Mesothelial cell of epicardium (in vitro differentiated cells): ENCODE measurements at places on chromosomes 12 and 14. TPM values are rescaled to one million over a fixed set of nuclear protein-coding genes. Genes with fewer than 3 reads are reported as not detected.

The KRT2 gene
- not detected in 3 replicates for total RNA-seq

The KCNC2 gene
- 0.97 to 1.6 TPM (median 1.4 TPM) in 3 replicates for total RNA-seq

The SUDS3 gene
- total RNA-seq: 42.2 to 44.6 TPM (median 43.3 TPM) in 3 replicates

The HHIPL1 gene
- total RNA-seq: 4.4 to 4.7 TPM (median 4.5 TPM) in 3 replicates

The ABCD2 gene
- total RNA-seq: 0.29 to 0.41 TPM (median 0.34 TPM) in 3 replicates

The A2M gene
- total RNA-seq: 3.8 to 4.8 TPM (median 4.3 TPM) in 3 replicates

- DNase-seq: no peak
Measured at GRCh38 chr12:47892819-47893218, 12.0 kb downstream of the VDR start.

GRCh38 chr14:41830714-41831406, 224.2 kb downstream of the LRFN5 start:
- DNase-seq: no peak

DNA sequence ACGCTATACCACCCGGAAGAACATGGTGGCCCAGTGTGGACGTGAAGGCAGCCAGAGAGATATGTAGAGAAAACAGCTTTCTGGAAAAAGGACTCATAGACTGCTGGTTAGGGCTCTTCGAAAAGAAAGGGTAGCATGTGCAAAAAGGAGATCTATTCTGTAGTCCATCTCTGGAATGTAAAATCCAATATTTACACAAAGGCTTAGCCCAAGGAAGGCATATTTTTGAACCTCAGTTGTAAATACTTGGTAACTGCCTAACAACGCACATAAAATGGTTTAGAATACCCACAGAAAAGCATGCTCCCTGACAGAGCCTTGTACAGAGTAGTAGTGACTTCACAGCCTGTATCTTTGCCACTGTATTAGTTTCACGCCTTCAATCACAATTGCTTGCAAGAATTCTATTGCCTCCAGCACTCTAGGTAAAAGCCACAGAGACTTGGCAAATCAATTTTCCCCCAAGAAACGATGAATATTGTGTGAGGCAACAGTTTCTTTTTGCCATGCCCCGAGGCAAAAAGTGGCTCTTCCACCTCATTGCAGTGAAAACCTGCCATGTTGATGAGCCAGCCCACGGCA, 59.2 kb downstream of the TRIM9 start:
- no peak for DNase-seq

- no peak for DNase-seq
Measured at GRCh38 chr12:19120795-19121194, 8.7 kb upstream of the PLEKHA5 start.

GRCh38 chr14:77822741-77823140, 22.8 kb downstream of the ADCK1 start:
- no peak for DNase-seq

- no peak for DNase-seq
Measured at GRCh38 chr12:86634456-86635410, 378.5 kb upstream of the MGAT4C start.

DNA sequence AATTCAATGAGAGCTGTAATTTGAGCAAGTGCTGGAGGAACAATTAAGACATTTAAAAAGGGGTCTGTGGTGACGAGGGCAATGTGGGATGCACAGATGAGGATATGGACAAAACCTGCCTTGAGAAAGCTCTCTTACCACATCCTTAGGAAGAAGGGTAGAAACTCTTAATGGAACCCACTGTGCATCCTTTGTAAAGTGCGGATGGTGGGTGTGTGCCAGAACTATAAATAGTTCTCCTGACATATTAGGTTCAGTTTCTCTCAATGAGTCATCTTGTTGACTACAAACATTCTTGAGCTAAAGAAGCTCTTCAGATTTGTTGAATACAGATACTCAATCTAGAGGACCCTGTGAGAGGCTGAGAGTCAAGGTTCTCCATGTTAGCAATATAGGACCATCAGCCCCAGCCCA, 106.1 kb upstream of the ANO4 start:
- DNase-seq: no peak

DNA sequence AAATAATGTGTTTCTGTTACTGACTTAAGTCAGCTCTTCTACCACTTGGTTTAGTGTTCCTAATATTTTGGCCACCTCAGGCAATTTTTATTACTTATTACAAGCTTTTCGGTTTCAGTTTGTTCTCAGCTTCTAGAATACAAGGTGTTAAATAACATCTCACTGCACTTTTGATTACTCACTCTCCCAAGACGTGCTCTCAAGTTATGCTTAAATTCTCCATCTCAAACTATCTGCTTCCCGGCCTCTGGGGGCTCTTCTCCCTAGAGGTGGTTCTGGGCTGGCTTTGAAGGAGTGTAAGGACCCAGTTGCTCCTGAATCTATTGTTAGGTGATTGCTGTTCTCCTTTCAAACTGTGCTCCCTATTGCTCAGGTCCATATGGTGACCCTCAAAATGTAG, 193.9 kb upstream of the DDHD1 start:
- DNase-seq: no peak

- DNase-seq: no peak
Measured at GRCh38 chr12:3882896-3883564, 9.8 kb upstream of the PARP11 start.

DNA sequence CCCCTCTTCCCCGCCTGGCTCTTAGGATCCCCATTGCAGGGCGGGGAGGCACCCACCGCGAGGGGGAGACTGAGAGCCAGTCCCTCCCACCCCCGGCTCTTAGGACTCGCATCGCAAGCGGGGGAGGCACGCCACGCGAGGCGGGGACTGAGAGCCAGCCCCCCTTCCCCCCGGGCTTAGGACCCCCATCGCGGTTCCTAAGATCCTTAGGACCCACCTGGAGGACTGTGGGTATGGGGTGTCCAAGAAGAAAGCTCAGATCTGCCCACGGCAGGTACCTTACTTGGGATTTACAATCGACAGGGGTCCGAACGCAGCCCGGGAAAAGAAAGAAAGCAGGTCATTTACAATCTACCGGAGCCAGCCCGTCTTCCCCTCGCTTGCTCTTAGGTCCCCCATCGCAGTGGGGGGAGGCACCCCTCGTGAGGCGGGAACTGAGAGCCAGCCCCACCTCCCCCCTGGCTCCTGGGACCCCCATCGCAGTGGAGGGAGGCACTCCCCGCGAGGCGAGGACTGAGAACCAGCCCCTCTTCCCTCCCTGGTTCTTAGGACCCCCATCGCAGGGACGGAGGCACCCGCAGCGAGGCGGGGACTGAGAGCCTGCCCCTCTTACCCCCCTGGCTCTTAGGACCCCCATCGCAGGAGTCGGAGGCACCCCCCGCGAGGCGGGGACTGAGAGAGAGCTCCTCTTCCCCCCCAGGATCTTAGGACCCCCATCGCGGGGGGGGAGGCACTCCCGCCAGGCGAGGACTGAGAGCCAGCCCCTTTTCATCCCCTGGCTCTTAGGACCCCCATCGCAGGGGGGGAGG, 43.7 kb downstream of the DDX11 start:
- DNase-seq: peak; percentile 82

DNA sequence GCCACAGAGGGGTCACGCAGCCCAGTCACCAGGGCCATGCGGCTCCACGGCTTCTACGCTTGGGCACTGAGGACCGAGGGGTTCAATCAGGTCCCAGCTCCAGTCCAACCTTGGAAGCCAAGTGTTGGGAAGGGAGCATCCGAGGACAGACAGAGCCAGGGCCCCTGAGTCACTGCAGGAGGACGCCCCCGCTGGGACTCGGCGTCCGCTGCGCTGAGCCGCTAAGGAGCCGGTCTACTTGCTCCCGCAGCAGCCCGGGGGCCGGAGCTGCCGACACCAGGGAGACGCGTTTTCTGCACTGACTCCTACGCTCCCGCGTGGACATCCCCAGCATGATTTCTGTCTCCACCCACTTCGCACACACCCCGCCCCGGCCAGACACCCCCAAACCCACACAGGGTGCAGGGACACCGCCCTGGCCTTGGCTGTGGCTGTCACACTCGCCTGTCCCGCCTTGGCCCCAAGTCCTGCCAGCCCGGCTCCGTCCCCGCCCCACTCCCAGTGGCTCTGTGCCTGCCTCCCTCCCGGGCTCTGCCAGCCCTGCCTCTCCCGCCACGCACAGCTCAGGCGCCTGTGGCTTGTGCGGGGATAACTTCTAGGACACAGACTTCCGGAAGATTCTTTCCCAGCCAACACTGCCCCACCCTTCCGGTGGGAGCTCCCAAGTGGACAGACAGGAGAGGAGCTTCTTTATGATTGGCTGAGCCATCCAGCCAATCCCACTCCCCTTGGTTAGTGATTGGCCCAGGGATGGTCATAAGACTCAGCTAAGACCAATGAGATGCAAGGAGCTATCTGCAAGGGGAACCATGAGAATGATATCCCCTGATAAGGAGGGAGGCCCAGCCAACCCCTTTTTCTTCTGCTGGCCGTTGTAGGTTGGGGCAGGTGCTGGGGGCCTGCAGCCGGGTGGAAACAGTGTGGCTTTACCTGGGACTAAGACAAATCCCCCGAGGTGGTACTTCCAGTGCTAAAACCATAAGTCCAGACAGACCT, 118.9 kb upstream of the SFSWAP start:
- no peak for DNase-seq

GRCh38 chr12:27552886-27553560, 29.0 kb downstream of the PPFIBP1 start:
- DNase-seq: no peak

DNA sequence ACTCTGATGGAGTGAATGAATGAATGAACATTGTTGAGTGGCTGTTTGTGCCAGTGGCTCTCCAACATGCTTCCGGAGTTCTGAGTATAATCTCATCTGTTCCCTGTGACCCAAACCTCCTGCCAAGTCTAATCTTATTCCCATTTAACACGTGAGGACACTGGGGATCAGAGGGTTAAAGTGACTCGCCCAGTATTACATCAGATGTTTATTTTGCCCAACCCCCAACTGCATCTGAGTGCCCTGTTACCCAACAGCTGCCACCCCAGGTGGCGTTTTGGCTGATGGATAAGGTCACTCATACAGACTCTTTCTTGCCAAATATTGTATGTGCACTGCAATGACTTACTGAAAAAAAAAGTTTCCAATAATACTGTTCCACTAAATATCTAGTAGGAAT, 210.9 kb downstream of the EXOC5 start:
- DNase-seq: no peak

DNA sequence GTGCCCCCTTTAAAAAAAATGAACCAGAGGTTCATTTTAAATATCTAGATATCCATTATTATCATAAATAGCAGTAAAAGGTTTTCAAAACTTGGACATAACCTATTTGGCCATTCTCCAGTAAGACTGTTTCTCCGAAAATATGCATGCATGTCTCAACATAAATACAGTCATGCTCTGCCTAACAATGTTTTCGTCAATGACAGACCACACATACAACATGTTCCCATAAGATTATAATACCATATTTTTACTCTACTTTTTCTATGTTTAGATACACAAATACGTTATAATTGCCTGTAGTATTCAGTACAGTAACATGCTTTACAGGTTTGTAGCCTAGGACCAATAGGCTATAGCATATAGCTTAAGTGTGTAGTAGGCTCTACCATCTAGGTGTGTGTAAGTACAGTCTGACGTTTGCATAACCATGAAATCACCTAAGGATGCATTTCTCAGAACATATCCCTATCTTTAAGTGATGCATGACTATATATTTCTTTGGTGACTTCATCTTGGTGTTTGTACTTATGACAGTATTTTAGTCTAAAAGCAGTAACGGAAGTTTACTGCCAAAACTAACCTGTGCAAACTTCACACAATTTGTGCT, 3.2 kb downstream of the TMEM19 start:
- DNase-seq: no peak

- no peak for DNase-seq
Measured at GRCh38 chr12:111066744-111067437, 146.5 kb upstream of the MYL2 start.
